ENCODE measurements at places on chromosomes 6 and 20.
A peak's percentile ranks its signal among the peaks of the same experiment; 100 is the strongest.

DNA sequence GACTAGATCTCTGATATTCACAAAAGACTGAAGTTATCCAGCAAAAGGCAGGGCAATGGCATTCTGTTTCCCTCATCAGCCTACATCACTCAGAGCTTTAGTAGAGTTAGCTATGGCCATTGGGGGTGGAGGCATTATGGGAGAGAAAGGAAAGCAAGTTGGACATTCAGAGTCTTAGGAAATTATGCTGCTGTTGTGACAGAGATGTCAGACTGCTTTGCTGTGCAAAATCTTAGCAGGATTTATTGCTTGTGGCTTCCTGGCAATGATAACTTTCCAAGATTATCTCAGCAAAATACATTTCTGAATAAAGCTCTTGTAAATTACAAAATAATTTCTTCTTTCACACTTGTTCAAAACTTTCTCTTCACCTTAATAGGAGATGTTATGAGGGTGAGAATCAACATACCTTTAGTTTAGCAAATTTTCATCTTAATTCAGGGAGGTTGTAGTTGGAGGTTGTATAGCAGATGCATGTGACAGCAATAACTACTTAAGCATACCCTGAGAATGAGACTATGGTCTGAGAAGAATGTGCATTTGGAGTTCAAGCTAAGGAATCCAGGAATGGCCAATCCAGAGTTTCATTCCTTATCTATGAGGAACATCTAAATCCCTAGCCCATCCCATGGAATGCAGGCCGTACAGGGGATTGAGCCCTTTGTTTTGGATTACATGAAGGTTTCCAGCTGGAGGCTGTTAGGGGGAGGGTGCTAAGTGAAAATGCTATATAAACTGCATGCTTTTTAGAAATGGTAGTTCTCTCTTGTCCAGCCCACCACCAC lies 179.8 kb downstream of the HAO1 start:
- DNase-seq: peak; percentile 58

DNA sequence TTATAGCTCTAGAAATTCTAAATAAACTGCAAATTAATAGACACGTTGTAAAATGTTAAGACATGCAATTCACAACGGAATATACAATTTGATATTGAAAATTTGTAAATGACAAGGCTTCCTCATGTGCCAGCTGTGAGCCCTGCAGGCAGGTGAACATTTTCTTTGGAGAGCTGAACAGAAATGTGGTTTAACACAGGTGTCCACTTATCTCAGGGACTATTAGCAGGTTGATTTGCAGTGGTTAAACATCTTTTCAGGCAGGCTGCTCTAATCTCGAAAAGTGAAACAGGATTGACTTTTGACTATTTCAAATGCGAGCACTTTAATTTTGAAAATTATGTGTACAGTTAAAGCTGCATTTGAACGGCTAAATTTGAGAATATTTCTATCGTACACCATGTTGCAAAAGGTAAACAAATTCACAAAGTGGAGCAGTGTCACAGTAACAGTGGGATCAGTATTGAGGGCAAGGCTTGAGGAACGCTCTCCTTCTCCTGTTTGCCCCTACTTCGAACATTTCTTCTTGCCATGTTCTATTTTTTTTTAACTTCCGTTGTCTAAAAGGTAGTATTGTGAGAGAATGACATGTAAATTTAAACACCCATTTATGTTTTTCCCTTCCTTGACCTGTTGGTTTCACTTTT lies 210.8 kb downstream of the CDKAL1 start:
- no peak for DNase-seq

- no peak for DNase-seq
These were observed 117.0 kb upstream of the UST start for GRCh38 chr6:148629592-148630465.

DNA sequence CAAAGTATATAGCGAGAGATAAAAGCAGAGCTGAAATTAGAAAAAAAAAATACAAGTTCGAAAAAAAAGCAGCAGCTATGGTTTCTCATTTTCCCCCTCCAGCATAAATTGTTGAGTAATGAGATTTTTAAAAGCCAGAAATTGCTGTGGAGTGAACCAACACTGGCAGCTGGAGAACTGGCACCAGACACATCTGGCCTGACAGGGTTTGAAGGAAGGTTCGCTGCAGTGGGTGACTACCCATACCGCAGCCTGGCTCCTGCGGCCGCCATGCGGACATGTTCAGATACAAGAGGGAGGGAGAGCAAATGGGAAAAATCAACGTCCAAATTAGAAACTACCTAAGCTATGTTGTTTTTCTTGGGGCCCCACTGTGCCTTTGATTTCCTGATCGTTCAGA lies 3.3 kb downstream of the APCDD1L start:
- no peak for DNase-seq

GRCh38 chr20:33566781-33567603 lies 77.1 kb downstream of the CBFA2T2 start:
- no peak for DNase-seq

- DNase-seq: no peak
These were observed 506.9 kb upstream of the JARID2 start for GRCh38 chr6:14738933-14739332.

DNA sequence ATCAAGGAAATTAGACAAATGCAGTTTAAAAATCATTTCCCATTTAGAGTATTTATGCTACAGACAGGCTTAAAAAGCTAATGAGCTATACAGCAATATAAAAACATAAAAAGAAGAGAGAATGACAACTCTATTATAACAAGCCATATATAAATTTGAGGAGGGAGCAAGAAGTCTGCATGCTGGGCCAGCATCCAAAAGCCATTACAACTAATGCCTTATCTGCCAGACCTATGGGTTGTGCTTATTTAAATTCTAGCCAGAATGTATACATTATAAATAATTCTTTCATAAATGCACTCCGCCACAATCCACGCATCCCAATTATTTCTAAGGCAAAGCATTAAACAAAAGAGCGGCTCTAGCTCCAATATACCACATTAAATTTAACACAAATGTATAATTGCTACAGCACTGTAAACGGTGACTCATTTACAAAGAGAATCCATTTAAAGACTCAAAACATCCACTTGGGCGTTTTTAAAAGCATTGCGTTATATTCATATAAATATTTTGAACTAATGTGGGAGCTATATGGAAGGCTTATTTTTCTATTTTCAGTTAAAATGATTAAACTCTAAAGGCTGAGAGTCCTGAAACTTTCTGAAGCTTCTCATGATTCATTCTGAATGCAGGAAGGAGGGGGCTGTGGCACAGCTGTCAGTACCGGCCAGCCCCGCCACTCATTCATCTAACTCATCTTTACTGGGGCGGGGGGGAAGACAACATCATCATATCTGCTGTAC lies 37.7 kb upstream of the RAB22A start:
- no peak for DNase-seq

- DNase-seq: no peak
These were observed 11.4 kb upstream of the PARD6B start for GRCh38 chr20:50720026-50720425.

DNA sequence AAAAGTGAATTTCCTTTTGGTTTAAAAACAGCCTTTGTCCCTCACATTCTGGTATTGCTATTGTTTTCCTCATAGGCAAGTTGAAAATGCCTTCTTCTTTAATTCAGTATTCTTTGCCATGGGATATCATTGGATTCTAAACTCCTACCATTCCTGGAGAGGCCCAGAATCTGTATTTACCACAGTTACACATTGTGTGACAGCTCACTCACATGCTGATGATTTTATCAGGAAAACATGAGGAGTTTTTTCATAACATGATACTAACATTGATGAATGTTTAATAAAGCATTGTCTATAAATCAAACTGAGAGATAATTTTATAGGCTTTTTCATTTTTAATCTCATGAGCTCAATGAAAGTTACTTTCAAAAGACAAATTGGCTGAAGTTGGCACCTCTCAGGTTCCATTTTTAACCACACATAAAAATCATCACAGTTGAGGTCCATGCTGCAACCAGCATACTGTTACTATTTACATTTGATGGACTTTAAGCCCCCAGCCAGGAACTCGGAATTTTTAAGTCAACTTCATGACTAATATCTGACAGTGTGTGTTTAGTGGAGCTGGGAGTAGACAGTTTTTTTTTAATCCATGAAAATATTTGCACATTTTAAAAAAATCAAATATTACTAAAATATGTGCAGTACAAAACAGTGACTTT lies 82.8 kb downstream of the FAM83B start:
- DNase-seq: peak; percentile 15

GRCh38 chr6:84897988-84898594 lies 133.7 kb upstream of the TBX18 start:
- no peak for DNase-seq

All from retinal pigment epithelial cell (primary cell).